ENCODE measurements at places on chromosomes 5 and 9.

- no peak for DNase-seq
Measured at GRCh38 chr9:121902461-121903135, 190.5 kb downstream of the TTLL11 start.

- DNase-seq: no peak
Measured at GRCh38 chr5:54902791-54903473, 82.5 kb downstream of the ESM1 start.

DNA sequence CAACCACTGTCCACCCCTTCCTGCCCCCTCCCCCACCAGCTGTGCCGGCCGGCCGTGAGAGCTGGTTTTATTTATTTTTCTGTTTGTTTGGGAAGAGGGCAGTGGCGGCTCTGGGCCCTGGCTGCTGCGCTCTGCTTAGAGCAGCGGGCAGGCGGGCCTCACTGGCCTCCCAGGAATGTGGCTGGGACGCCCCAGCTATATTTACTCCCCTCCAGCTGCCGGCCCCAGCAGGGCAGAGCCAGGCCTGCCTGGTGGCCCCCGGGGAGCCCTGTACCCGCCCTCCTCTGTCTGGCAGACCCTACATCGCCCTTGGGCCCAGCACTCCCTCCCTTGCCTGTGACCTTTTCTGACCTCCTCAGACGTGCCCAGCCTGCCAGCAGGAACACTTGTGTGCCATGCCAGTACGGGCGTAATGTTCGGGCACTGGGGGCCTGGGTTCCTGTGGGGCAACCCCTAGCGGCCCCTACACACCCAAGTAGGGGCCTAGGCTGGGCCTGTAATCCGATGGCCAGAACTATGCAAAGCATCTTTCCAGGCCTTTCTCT lies 7.7 kb downstream of the CXXC5 start:
- DNase-seq: no peak

GRCh38 chr5:10537624-10538023 lies 26.2 kb upstream of the ANKRD33B start:
- DNase-seq: no peak

DNA sequence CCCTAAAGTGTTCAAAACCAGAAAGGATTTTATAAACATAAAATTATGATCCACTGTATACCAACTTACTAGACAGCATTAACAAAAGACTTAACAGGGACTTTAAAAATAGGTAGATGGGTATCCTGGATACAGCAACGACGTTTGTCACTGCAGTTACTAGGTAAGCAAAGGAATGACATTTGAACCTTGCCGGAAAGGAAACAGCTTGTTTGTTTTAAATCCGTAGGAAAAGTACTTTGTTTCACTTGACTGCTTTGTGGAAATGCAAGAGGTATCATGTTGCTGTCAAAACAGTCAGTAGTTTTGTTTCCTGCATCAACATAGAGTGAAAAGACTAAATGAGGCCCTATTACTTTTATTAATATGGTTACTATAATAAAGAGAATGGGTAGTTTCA lies 122.9 kb downstream of the CDC42SE2 start:
- DNase-seq: no peak

DNA sequence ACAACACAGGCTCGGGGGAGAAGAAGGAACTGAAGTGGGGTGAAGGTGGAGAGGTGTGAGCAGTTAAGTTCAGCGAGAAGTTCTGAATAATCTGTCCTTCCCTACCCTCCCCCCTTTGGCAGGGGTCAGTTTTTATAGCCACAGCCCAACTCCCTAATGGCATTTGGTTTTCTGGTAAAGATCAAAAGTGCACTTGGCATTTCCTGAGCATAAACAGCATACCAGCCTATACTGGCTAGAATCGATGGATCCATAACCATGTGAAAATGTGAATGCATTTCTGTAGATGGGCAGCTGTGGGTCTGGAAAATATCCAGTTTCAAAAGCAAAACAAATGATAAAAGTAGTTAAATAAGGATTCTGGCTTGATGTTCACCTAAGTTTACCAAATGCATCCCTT lies 410.9 kb downstream of the PLK2 start:
- no peak for DNase-seq

GRCh38 chr5:105782501-105782900 lies 1888.2 kb downstream of the EFNA5 start:
- no peak for DNase-seq

DNA sequence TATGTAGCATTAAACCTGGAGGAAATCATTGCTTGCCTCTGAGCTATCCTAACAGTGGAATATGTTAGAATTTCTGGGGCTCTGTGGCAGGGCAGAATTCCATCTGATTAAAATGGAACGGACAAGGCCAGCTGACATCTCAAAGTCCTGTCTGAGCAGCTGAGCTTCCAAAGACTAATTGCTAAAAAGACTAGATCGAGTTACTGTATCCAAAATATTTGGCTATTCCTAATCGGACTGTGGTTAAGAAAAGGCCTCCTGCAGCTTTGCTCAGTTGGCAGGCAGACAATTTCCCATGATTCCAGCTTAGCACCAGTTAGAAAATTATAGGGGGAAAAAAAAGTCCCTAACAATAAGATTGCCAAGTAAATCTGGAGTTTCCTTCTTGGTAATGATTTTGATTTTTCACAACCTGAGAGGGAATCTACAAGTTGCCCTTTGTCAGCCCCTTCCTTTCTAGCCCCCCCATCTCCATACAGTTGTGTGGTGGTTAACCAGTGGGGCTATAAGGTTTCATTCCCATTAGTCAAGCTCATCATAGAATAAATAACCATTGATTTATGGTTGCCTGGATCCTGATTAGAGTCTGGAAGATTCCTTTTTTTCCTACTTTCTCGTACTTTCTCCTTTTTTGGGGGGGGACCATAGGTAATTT lies 26.4 kb downstream of the PTGR1 start:
- no peak for DNase-seq

All from esophagus squamous epithelium (tissue), 5 donors.